NCI-H1417 (cell line): ENCODE measurements at places on chromosomes 6 and 20.

DNA sequence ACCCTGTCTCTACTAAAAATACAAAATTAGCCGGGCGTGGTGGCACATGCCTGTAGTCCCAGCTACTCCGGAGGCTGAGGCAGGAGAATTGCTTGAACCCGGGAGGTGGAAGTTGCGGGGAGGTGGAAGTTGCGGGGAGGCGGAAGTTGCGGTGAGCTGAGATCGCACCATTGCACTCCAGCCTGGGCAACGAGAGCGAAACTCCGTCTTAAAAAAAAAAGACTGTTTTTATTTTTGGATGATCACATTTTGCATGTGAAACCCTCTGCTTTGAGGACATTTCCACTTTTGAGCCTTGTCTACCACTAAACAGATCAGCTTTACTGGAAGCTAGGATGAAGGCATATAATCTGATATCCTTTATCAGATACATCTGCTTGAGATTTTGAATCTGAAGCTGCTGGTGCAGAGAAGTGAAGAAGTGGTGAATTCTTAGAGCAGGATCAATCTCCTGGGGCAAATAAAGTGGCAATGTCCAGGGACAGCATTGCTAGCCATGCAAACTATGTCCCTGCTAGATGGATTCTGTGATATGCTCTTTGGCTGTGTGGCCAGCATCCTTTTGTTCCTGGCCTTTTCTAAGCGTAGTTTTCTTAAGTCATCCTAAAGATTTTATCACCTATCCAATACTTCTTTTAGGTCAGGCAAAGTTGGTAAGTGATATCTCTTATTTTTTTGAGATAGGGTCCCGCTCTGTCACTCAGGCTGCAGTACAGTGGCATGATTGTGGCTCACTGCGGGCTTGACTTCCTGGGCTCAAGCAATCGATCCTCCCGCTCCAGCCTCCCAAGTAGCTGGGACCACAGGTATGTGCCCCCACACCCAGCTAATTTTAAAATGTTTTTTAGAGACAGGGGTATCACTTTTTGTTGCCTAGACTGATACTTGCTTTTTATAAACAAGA lies 23.3 kb downstream of the RBL1 start:
- DNase-seq, result no peak

GRCh38 chr20:33020278-33021161 lies 10.9 kb upstream of the BPIFB6 start:
- DNase-seq, result no peak

DNA sequence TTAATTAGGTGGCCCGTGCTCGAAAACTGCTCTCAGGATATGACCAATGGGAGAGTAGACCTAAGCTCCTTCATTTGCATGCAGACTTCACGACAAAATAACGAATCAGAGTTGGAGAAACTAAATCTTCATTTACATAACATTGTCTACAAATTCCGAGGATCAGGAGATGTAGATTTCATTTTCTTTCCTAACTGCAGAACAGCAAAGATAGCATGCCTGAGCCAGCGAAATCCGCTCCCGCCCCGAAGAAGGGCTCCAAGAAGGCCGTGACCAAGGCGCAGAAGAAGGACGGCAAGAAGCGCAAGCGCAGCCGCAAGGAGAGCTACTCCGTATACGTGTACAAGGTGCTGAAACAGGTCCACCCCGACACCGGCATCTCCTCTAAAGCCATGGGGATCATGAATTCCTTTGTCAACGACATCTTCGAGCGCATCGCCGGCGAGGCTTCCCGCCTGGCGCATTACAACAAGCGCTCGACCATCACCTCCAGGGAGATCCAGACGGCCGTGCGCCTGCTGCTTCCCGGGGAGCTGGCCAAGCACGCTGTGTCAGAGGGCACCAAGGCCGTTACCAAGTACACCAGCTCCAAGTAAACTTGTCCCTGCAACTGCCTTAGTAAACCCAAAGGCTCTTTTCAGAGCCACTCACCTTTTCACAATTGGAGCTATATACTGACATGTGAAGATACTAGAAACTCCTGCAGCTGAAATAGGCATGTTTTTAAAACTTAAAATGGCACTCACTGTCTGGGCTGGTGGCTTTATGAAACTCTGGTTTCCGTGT lies 96.5 kb downstream of the HFE start:
- DNase-seq, result no peak

DNA sequence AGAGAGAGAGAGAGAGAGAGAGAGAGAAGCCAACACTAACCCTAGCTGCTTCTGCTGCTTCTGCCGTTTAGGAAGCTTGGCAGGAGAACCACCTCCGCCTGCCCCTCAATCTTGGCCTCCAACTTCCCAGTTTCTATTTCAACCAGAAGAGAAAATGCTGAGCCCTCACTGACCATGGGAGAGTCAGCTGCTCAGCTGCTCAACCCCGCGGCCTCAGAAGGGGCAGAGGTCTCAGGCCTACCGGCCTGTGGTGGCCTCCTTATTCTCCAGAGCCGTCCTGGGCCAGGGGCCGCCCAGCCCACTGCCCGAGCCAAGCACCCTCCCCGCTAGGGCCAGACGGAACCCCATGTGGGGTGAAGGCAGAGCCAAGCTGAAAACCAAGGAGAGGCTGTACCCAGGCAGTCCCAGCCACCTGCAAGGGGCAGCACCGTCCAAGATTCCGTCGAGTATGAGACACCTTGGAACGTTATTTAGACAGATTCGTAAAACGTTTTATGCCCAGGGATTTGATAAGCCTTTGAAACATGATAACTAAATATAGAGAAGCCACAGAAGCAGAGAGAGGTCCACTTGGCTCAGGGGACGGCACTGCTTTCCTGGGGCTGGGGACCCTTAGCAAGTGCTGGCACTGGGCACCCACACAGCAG lies 116.6 kb downstream of the DLL1 start:
- no peak for DNase-seq

DNA sequence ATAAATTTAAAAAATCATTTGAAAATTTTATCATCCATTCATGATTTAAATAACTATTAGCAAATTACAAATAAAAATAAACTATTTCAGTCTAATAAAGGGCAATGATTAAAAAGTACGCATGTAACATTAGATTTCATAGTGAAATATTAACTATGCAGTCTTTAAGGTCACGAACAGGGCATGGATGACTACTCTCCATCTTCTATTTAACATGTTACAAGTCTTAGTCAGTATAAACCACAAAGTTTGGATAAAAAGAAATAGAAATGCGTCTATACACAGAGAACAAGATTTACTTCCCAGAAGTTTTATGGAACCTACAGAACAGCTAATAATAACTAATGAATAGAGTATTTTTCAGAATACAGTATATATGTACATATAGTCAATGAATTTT lies 1016.0 kb downstream of the EYS start:
- DNase-seq, result no peak

- DNase-seq, result no peak
These were observed 2.8 kb upstream of the CALHM4 start for GRCh38 chr6:116550796-116551195.
